ENCODE measurements at places on chromosomes 1 and 21.

GRCh38 chr1:25977801-25978200 is 20.1 kb downstream of the PAFAH2 start:
- DNase-seq = no peak

GRCh38 chr1:161491472-161491871 is 13.8 kb upstream of the FCGR2A start:
- no peak for DNase-seq

DNA sequence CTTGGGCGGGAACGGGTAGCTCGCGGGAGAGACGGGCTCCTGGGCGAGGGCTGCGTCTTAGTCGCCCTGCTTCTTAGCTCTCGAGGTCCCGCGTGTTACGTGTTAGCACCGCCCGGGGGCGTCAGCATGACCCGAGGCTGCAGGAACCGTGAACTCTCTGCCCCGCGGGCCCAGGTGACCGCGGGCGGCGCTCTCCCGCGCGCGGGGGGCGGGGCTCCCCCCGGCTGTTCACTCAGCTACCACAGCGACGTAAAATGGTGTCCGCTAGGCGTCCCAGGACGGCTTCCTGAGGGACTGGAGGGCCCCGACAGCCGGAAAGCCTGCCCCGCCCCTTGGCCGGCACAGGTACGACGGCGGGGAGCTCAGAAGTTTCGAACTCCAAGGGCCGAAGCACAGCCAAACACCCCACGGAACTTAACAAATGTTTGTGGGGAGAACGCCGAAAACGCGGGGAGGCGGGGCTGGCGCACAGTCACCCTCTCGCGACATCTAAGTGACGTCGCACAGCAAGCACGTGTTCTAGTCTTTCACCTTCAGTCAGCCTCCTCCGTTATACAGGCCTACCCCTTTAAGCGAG is 780 bp upstream of the RBM15 start:
- peak; percentile 95 for DNase-seq

DNA sequence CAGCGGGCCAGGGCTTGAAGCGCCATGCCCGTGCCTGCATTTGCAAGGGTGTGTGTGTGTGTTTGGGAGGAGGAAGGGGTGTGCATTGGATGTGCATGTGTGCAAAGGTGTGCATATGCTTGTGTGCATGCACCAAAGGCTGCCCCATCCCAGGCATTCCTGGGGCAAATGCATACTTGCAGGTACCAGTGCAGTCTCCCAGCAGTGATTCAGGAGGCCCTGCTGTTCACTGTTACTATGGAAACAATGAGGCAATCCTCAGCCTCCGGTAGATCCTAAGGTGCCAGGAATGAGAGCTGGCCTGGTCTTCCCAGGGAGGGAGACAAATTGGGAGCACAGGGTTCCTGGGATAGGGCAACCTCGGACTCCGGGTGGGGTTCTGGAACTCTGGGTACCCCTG is 7.5 kb upstream of the FNDC5 start:
- peak; percentile 24 for DNase-seq

- no peak for DNase-seq
Measured at GRCh38 chr1:99751877-99752504, 14.4 kb downstream of the FRRS1 start.

DNA sequence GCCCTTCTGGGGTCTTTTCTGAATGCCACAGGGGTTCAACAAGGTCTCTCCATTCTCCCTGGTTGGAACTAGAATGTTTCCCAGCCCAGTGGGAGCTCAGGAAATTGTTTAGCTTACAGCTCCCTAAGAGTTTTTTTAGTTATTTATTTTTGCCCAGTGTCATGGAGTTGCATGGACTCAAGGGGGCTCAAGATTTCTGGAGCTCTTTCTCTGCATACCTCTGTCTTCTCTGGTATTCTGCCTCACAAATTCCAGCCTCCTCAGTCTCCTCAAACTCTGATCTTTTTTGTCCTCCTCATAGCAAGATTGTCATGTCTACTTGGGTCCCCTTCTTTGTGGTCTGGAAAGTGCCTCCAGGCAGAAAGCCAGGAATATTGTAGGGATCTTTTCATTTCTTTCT is 15.9 kb upstream of the PPP2R5A start:
- no peak for DNase-seq

- no peak for DNase-seq
Measured at GRCh38 chr21:35324372-35325220, 275.5 kb upstream of the RUNX1 start.

DNA sequence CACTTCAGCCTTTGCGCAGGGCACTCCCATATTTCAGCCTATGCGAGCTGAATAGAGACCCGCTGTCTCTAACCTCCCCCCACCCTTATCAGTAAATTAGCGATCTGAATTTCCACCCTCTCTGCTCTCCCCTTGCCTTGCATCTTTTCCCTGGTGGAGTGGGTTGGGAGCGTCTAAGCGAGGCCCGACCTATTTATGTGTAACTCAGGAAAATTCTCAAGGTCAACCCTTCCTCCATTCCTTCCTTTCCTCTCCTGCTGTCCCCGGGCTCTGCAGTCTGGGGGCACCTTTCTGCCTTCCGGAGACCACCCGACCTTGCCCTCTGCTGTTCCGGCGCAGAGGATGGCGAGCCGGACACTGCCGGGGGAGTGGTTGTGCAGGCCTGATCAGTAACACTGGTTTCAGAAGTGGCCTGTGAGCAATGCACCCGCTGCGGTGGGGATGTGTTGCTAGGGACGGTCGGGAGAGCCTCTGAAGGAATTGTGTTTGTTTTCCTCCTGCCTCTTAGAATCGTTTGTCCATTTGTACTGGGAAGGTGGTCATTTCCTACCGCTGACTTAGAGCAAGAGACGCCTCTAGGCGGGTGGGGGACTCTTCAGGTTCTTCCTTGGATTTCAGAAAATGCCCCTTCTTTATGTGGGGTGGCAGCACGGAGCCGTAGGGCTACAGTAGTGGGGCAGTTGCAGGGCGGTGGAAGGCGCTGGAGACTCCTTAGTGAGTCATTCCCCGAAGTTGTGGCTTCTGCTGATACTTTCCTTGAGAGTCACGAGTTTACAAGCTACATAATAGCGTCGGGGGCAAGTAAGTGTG is 513 bp downstream of the MGST3 start:
- DNase-seq = peak; percentile 31

DNA sequence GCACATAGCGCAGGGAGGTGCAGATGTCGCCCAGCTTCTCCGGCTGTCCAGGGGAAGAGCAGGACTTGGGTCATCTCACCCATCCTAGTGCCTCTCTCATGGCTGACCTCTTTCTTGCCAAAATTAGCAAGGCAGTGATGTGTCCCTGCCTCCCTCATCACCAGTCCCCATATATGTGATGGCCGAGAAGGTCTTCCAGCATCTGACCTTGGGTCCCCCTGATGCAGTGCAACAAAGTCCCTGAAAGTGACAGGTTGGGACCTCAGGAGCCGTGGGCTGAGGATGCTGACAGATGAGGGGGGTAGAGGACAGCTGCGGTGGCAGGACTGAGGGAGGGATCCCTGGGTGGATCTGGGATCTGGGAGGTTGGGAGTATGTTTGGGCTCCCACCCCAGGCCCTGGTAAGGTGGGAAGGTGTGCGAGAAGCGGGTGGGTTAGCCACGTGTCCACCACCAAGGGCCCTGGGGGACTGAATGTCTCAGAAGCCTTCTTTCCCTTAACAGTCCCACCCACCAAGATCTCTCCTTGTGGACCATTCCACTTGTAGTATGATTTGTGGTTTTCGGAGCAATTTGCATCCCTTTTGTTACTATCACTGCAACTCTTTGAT is 109.7 kb downstream of the SYT2 start:
- DNase-seq = no peak

- no peak for DNase-seq
Measured at GRCh38 chr1:204172404-204173029, 6.4 kb upstream of the REN start.

DNA sequence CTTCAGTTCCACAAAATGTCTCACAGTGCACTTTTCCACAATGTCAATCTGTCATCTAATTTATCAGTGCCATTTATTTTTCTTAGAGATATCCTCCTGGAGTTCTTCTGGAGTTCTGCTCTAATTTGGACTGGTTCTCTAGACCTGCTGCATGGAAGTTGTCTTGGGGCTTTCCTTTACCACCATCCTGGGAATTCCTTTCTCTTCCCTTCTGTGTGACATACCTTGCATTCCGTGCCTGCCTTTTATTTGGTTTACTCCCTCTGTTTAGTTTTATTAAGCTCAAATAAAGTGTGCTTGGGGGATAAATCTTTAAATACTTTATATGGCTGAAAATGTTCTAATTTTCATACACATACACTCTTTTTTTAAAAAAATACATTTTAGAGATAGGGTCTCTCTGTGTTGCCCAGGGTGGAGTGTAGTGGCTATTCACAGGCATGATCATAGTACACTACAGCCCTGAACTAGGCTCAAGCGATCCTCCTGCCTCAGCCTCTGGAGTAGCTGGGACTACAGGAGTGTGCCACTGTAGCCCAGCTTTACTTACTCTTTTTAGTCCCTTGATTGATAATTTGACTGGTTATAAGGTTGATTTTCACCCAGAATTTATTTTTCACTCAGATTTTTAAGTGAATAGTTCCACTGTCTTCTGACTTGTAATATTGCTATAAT is 14.4 kb downstream of the MTF2 start:
- no peak for DNase-seq

- no peak for DNase-seq
Measured at GRCh38 chr1:93358293-93358692, 12.6 kb downstream of the DR1 start.

- no peak for DNase-seq
Measured at GRCh38 chr1:39648496-39648895, 9.1 kb upstream of the HEYL start.

GRCh38 chr21:24025101-24025500 is 1582.2 kb downstream of the MRPL39 start:
- no peak for DNase-seq

DNA sequence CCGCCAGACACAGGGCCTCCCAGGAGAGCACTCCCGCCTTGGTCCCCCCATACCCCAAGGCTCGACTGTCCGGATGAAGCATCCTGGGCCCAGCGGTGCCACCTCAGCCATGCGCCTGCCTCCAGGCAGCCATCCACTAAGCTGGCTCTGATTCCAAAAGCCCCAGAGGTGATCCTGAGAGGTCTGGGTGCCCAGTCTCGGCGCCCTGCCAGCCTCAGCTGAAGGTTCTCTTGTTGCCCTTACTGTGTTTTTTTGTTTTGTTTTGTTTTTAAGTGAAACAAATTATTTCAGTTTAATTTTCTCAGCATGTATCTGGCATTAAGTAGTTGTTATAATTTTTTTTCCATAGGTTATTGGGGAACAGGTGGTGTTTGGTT is 44.9 kb downstream of the NUAK2 start:
- no peak for DNase-seq

DNA sequence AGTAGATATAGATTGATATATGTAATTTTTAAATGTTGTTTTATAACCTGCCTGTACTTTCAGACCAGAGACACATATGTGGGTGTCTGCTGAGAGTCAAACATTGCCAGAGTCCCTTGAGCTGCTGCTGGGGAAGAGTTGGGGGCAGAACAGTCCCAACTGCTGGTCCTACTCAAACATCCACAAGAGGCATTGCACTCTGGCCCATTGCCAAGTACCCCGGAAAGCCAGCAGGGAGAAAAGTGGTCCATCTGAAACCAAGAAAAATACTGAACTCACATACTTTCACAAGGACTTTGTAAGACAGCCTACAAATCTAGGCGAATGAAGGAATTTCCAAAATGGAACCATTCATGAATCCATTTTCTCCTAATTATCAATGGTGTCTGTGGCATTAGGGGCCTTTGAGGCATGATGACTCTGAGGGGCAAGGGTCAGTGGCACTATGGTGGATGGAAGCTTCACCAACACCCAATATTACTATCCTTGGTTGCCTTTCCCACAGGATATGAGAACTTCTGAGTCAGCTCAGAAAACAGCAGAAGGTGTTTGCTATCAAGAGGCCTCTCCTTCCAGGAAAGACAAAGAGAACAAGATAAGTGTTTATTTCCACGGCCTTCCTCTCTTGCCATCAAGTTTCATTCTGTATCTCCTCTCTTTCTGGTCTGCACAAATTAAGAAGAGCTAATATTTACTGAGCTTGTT is 7.3 kb upstream of the TBX15 start:
- no peak for DNase-seq

DNA sequence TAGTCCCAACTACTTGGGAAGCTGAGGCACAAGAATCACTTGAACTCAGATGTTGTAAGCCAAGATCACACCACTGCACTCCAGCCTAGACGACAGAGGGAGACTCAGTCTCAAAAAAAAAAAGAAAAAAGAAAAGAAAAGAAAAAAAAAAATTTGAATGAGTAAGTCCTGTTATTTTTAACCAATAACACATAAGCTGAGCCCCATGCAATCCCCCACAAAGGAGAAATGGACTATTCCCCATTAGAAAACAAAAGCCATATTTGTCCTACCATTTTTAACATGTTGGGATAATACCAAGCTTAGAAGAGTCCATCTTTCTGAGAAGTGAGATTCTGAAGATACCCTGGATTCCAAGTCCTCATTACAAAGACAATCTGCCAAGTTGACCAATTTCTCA is 32.4 kb downstream of the LTN1 start:
- no peak for DNase-seq

DNA sequence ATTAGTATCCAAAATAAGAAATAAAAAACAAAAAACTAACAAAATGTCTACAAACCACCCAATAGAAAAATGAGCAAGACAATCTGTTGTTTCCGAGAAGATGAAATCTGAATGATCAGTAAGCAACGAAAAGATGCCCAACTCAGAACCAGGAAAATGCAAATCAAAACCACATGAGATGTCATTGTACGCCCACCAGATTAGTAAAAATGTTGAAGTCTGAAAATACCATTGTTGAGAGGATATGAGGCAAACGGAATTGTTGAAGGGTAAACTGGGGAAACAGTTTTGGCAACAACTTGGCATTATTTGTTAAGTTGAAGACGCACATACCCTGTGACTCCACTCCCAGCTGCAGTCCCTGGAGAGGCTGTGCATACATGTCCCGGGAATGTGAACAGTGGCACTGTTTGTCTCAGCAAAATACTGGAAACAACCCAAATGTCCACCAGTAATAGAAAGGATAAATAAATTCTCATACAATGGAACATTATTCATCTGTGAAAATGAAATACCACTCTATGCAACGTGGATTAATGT is 10.6 kb downstream of the ZBTB17 start:
- DNase-seq = no peak

DNA sequence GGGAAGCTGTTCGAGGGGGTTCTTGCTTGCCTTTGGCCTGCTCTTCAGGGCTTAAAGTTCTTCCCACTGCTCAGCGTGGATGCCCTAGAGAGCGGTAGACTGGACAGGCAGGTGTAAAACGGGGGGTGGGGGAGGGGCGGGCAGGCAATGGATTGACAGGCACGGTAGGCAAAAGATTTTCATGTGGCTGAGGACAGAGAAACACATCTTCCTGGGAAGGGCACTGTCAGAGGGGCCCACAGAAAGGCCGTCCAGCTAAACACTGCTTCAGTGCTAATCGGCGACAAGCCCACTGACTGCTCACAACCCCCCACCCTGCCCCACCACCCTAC is 412 bp downstream of the ABCA4 start:
- DNase-seq = no peak

- no peak for DNase-seq
Measured at GRCh38 chr1:90362163-90362562, 354.9 kb downstream of the BARHL2 start.
